HAP-1 (cell line): ENCODE measurements at places on chromosomes 16 and 17.

GRCh38 chr17:40607641-40608040 lies 40.0 kb downstream of the SMARCE1 start:
- DNase-seq = no peak

- no peak for DNase-seq
Measured at GRCh38 chr16:50819706-50820105, 77.8 kb downstream of the CYLD start.

DNA sequence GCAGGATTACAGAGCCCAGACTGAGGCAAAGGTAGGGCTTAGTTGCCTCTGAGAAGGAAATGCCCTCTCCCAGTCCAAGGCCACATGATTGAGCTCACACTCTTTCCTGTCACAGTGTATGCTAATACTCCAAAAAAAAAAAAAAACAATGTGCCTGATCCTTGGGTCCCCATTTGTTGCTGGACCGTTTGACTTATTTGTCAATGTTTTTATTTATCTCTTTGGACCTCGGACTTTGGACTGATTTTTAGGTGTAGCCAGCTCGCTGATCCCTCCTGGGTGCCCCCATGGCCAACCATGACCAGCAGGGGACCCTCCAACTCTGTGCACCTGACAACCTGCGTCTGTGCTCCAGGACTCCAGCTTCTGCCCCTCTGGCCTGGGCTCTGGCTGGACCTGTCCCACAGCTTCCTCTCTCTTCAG lies 622 bp upstream of the CCL16 start:
- no peak for DNase-seq

- no peak for DNase-seq
Measured at GRCh38 chr16:66842765-66843164, 1.4 kb upstream of the CA7 start.

- DNase-seq = no peak
Measured at GRCh38 chr17:42522798-42523278, 13.2 kb upstream of the NAGLU start.

DNA sequence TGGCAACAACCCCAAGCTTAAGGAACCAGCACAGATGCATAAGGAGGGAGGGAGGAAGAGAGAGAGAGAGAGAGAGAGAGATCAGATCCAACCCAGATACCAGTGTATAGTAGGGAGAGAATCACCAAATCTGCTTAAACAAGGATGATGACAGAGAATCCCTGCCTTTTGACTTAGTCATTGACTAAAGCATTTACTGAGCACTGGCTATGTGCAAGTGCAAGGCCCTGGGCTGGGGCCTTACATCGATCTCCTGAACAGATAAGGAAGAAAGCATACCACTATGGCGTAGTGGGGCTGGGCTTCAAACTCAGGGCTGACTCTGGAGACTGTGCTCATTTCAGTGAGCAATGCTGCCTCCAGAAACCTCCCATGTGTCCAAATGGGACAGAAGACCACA lies 15.8 kb downstream of the TSNAXIP1 start:
- no peak for DNase-seq

GRCh38 chr17:69434164-69434579 lies 19.7 kb downstream of the MAP2K6 start:
- DNase-seq = peak; percentile 16

DNA sequence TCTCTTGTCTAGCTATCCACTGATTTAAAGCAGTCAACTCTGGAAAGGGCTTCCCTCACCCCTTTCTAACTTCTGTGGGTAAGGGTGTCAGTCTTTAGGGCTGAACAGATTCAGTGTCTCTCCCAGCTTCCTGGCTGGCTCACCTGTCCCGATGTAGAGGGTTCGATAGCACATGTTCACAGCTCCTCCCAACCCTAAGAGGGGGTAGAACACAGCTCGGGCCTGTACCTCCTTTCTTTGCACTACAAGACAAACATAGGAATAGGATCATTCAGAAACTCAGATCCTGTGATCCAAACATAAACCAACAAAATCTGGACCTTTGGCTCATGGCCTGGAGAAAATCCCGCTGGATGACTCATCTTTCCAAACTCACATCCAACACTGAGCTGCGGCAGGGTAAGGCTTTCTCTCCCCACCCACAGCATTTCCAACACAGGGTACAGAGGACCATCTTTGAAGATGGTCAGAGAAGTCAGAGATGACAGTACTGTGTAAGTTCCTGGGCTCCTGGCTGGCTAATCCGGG lies 5.8 kb upstream of the DHRS13 start:
- no peak for DNase-seq

DNA sequence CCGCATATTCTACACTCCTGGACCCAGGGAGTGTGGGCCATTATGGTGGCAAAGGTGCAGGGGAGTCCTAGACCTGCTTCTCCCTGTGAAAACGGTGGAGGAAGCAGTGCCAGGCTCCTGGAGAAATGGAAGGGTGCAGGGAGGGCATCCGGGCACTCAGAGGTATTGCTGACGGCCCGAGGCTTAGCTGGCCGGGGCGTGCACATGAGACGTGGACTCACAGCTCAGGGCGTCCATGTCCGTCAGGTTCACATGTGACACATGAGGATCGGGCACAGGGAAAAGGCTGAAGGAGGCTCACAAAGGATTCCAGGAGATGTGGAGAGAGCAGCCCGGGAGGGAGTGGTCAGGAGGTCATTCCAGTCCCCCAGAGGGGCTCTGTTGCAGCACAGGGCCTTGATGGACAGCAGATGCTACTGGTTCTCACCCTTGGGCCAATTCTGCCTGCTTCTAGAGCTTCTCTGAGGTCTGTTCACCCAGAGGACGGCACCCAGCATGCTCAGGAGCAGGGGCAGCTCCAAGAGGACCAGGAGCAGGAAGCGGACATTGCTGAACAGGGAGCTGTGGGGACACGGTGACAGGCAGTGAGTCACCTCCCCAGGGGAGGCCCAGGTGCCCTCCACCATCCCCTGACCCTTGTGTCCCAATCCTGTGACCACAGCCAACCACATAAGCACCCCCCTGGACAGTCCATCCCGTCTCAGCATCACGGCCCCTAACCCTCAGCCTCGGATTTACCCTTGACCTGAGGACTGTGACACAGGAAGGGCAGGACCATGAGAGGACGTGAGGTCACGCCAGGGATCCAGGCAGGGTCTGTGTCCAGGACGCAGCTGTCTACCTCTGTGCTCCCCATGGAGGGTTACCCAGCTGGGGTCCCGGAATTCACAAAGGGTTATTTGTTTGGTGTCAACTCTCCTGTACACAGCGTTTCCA lies 4.5 kb downstream of the CD300C start:
- no peak for DNase-seq

DNA sequence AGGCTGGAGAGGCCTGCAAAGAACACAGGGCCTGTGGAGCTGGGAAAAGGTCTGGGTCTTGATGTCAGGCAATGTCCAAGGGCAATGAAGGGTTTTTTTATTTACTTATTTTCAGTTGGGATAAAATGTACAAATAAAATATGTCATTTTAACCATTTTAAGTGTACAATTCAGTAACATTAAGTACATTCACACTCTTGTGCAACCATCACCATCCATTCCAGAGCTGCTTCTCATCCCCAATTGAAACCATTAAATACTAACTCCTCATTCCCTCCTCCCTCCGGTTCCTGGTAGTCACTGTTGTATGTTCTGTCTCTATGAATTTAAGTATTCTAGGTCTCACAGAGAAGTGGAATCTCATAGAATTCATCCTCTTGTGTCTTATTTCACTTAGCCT lies 444.7 kb downstream of the HS3ST3B1 start:
- no peak for DNase-seq

GRCh38 chr16:80743772-80744171 lies 60.6 kb downstream of the CDYL2 start:
- no peak for DNase-seq

GRCh38 chr17:21199856-21200255 lies 14.1 kb downstream of the TMEM11 start:
- DNase-seq = no peak

- DNase-seq = no peak
Measured at GRCh38 chr16:9437115-9437514, 345.7 kb downstream of the HAPSTR1 start.

DNA sequence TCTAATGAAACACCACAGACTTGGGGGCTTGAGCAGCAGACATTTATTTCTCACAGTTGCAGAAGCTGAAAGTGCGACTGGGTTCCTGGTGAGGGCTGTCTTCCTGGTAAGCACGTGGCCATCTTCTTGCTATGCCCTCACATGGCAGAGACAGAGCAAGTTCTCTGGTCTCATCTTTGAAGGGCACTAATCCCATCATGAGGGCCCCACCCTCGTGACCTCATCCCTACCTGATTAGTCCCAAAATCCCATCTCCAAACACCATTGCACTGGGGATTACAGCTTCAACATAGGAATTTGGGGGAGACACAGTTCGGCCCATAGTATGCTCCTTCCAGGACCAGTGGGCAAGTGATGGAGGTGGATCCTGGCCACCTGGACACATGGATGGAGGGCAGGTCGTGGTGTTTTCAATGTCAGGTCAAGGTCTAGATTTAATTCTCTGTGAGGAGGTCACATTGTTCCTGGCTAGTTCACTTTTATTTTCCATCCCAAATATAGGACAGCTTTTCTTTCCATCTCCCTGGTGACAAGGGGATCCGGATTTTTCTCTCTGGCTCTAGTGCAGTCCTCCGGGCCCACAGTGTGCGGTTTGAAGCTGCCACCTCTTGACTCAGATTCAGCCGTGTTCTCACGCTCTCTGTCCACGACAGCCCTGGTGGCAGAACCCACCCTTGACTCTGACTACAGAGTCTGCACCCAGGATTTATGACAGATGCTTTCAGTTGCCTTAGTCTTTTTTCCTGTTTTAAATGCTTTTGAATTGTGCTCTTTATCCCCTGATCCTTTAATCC lies 160.5 kb upstream of the NOL11 start:
- no peak for DNase-seq

- DNase-seq = no peak
Measured at GRCh38 chr17:41324180-41325075, 8.9 kb upstream of the KRTAP17-1 start.

- no peak for DNase-seq
Measured at GRCh38 chr17:41256291-41256685, 1.1 kb downstream of the KRTAP9-9 start.

DNA sequence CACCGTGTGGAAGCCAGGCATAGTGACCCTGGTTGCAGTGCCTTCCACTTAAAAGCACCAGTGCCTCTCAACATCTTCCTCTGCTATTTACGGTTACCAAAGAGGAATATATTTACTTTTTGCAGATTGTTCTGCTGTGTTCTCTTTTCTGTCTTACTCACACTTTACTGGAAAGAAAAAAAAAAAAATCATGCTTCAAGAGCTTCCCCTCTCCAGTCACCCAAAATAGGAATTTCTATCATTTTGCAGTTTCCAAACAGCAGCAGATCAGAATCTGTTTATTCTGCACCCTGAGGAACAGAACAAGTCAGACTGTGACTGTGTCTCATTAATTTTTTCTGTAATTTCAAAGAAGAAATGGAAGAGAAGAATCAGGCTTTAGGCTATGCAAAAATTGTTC lies 96.1 kb downstream of the KCNJ2 start:
- no peak for DNase-seq

DNA sequence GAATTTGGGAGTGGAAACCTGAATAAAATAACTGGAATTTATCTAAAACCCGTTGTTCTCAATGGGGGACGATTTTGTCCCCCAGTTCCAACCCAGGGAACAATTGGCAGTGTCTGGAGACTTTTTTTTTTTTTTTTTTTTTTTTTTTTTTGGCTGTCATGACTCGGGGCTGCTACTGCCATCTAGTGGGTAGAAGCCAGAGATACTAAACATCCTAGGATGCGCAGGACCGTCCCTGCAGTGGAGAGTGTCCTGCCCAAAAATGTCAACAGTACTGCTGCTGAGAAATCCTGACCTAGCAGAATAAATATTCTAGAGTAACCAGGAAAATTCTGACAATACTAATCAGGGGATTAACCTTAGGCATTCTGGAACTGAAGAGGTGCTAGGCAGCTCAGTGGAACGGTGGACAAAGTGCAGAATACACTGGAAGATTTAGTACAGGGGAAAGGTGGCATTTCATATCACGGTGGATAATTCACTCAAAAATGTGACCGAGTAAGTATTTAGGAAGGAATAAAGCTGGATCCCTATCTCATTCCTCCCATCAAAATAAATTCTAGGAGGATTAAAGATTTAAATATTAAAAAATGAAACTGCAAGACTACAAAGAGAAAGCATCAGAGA lies 107.6 kb downstream of the SPECC1 start:
- DNase-seq = peak; percentile 39

DNA sequence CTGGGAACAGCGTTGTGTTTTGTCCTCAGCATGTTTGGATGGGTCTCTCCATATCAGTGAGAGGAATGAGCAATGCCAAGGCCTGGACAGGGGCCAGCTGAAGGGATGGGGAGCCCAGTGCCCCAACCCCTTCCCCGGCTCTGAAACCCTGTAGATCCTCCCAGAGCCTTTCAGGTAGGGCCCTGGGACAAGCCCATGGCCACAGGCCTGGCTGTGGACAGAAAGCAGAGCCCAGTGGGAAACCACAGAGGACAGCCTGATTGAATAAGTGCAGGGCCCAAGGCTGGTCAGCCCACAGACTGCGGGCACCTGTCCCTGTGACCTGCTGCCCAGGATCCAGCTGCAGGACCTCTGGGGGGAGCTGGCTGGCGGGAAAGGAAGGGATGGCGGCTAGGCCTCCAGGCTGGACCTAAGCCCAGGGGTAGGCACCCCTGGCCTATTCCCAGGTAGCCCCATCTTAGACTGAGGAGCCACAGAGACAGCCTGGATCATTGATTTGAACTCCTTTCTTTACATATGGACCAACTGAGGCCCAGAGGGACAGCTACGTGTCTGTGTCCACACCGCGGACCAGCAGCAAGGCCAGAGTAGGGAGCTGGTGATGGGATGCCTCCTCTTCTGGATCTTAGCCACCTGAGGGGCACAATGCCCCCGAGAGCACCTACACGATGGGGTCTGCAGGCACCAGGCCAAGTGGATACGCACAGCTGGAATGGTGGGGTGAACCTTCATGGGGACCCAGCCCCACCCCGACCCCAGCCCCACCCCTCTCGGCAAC lies 1.3 kb downstream of the CCDC102A start:
- no peak for DNase-seq

DNA sequence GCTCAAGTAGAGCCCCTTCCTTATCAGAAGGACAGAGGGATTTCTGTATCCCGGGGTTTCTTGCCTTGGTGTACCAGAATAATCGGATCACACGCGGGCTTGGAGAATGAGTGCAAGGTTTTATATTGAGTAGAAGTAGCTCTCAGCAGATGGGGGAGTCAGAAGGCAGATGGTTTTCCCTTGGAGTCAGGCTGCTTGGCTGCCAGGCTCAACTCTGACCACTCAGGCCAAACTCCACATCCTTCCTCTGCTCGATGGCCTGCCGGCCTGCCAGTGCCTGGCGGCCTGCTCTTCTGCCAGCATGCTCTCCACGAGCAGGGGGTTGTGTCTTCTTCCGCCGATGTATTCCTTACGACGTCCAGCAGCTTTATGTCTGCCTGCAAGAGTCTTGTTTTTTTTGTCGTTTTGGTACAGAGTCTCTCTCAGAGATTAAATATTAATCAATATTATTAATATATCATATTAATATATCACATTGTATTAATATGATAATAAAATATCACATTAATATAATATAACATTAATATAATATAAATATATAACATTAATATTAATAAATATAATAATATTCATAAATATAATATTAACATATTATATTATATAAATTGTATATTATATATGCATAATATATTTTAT lies 229.2 kb upstream of the WSCD1 start:
- no peak for DNase-seq

GRCh38 chr17:51435171-51435552 lies 174.8 kb downstream of the UTP18 start:
- no peak for DNase-seq

GRCh38 chr17:48175692-48176470 lies 68.3 kb downstream of the SNX11 start:
- no peak for DNase-seq
